ENCODE measurements at places on chromosomes 7 and 10.

- DNase-seq = no peak
Observed at GRCh38 chr10:16794005-16794404, 23.2 kb downstream of the RSU1 start.

DNA sequence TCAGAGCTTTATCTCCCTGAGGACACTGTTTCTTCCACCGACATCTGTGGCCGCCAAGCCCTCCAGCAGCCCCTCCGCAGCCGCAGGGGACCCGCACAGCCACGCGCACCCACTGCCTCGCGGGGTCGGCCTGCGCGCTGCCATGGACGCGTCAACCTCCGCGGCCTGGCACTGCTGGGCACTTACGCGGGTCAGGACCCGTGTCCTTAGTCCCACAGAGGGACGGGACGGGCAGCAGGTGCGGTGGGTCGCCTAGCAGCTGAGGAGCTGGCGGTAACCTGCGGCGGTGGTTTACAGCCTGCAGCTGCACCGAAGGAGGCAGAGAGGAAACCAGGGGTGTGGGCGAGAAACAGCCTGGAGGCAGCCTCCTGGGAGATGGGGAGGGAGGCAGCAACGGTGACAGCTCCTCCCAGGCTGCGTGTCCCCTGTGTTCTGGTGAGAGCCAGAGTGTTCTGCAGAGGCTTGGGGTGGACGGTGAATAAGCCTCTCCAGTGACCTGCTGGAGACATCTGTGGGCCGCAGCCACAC is 61.3 kb downstream of the SEC61G start:
- DNase-seq = no peak

DNA sequence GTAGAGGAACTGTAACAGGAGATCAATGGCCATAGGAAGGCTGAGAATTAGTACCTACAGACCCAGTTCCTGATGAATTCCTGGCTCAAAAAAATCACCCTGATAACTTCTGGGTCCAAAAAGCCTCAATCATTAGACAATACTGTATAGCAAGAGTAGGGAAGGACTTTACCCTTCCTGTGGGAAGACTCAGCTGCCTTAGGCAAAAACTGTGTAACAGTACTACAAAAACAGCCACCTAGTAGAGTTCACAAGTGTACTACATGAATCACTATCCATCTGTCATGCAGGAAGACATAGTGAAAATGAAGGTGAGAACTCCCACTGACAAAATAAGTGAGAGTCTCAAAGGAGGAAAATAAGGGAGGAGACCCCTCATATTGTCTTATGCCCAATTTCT is 47.6 kb downstream of the MAP3K8 start:
- DNase-seq = no peak

DNA sequence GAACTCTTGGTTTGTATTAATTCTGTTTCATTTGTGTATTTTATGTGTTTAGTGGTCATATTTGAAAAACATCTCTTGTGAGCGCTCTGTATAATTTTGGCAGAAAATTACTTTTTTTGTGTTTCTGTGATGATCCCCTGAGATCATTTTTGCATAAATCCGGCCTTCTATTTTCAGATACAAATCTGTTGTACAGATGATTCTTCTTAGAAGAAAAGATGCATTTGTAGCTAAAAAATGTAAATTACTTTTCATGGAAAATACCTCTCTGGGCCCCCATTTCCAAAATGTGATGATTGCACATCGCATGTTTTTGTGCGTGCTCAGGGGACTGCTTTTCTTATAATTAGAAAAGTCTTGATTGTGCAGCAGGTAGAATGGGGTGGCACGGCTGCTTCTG is 395.4 kb downstream of the LRMDA start:
- DNase-seq = no peak

GRCh38 chr7:15007507-15007906 is 105.0 kb upstream of the DGKB start:
- DNase-seq = no peak

DNA sequence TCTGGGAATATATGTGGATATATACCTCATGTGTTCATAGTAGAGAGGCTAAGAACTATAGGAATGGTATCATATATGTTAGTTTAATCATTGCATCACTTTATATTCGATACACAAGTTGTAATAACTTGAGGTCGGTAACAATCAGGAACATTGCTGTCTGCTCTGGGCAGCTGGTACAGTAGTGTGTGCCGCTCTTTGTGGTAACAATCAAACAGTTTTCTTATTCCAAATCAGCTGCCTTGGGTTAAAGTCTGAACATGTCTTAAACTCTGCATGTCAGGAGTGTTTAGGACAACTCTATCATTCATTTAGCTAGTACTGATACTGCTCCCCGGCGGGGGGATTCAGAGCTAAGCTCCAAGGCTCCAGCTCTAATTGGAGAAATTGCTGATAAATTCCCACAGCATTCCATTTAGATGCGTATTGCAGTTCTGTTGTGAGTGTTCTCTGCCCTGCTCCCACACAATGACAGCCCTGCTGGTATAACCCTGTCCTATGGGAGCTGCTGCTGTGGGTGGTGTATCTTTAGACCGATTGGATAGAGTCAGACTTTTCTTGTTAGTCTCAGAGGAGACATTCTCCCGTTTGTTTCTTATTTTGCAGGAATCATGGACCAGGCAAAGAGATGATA is 707.5 kb upstream of the FZD8 start:
- no peak for DNase-seq

DNA sequence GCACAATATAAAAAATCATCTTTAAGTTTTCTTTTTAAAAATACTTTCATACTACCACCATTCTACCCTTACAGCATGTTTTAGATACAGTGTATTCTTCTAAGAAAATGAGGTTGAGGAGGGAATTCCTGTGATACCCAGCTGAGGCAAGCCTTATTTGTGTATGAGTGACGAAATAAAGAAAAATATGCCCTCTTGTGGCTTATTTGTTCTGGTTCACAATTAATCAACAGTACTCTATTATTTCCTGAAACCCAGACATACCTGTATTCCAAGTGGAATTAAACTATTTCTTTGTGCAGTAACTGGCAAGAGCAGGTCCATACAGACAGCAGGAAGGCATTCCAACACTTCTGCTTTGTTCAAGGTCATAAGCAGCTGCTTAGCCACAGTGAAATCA is 4.5 kb upstream of the SEMA3D start:
- no peak for DNase-seq

- DNase-seq = peak; percentile 47
Observed at GRCh38 chr7:131057015-131057793, 270.5 kb upstream of the MKLN1 start.

GRCh38 chr7:126570845-126571244 is 681.9 kb downstream of the GRM8 start:
- no peak for DNase-seq

GRCh38 chr7:27203365-27203953 is 3.6 kb upstream of the HOXA13 start:
- no peak for DNase-seq

GRCh38 chr7:72493850-72494661 is 81.9 kb upstream of the CALN1 start:
- peak; percentile 17 for DNase-seq

- no peak for DNase-seq
Observed at GRCh38 chr10:95987685-95988426, 55.5 kb upstream of the CCNJ start.

DNA sequence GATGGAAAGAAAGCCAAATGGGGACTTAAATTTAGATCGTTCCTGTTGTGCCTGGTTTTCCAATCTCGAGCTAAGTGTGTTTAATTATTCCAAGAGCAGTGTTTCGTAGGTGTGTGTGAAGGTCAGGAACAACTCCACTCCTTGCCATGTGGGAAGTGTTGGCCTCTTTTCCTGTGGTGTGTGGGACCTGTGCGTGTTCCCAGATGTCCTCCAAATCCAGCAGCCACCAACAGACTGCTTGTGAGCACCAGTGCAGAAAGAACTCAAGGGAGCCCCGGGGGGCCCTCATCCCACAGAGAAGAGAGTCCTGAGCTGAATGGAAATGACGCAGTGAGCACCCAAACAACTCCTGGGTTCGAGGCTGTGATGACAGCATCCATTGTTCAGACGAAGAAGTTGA is 227.7 kb downstream of the TMEM178B start:
- DNase-seq = no peak

DNA sequence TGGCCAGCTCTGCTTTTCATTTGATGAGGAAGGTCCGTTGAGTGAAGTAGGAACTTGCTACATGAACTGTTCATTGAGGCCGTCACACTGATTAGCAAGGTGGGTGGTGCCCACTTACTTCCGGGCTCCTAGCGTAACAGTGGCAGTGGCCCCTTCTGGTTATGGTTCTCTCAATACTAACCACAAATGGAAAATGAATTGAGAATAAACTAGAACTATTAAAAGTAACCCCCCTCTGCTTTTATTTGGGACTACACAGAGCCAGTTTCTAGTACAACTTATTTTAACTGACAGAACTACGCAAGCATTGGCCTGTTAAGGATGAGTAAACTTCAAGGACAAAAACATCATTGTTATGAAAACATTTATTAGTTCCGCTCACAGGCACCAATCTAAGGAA is 519.1 kb downstream of the INHBA start:
- no peak for DNase-seq

DNA sequence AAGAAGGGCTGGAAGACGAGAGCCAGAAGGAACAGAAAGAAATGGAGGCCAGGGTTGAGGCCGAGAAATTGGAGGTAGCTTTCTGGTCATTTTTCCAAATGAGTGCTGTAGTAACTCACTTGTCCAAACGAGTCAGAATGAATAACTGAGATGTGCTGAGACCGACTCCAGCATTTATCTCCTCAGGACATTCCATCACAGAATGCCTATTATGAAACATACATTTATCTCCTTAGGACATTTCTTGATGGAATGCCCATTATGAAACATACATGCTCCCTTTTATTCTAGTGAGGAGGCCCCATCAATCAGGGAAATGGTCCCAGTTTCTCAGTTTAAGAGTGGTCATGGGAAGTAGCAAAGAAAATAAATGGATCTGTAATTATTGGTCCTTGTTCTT is 16.5 kb downstream of the AVL9 start:
- no peak for DNase-seq

DNA sequence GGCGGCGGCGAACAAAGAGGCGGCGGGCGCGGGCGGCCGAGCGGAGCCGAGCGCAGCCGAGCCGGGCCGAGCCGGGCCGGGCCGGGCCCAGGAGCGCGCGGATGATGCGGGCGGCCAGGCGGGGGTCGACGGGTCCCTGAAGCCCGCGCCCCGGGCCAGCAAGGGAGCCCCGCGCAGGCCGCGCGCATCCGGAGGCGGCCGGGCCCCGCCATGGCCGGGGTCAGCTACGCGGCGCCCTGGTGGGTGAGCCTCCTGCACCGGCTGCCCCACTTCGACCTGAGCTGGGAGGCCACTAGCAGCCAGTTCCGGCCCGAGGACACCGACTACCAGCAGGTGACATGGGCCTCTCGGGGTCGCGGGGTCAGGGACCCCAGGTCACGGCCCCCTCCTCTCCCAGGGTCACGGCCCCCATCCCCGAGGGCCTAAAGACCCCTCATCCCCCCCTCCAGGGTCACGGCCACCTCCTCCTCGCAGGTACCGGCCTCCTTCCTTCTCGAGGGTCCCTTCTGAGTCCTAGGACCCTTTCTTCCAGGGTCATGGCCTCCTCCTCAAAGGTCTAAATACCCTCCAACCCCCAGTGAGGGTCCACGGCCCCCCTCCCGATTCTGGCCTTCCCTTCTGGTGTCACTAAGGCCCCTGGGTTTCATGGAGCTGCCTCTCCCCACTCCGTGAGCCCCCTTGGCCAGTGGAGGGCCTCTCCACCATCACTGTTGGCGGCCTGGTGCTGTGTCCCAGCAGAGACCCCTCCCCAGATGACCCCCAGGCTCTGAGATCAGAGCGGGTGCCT is at the start of gene TTYH3:
TSS of gene TTYH3 (plus strand) at position 41 of the 787 bp plus-strand sequence. CDS start at position 211, 170 bp downstream.
- no peak for DNase-seq

- no peak for DNase-seq
Observed at GRCh38 chr10:83925133-83925532, 214.2 kb upstream of the GHITM start.

DNA sequence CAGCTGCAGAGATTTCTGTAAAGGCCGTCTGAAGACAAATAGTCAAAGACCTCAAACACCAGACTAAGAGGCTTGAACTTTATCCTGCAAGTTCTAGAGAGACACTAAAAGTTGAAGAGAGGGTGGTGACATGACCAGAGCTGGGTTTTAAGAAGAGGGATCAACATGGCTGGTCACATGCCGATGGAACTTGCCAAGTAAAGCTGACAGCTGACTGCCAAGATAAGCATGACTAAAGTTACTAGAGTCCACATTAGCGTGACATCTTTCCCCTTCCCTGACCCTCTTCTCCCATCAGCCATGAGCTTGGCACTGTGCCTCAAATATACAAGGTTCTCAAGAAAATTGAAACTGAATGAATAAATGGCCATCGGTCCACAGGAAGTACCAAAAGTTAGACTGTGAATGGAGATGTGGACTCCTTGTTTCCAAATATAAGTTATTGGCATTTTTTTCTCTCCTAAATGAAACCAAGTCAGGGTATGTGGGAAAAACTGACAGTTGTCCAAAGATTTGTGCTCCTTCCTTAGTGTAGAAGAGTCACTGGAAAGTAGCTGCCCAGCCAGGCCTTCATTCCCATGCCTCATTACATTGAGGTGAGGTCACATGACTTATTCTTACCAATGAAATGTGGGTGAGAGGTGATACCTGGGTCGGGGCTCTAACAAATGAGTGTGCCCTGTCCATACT is 24.5 kb downstream of the XPNPEP1 start:
- no peak for DNase-seq

GRCh38 chr7:109003742-109004141 is 434.1 kb downstream of the DNAJB9 start:
- DNase-seq = no peak

GRCh38 chr10:8035641-8036470 is 18.6 kb upstream of the GATA3 start:
- DNase-seq = no peak

DNA sequence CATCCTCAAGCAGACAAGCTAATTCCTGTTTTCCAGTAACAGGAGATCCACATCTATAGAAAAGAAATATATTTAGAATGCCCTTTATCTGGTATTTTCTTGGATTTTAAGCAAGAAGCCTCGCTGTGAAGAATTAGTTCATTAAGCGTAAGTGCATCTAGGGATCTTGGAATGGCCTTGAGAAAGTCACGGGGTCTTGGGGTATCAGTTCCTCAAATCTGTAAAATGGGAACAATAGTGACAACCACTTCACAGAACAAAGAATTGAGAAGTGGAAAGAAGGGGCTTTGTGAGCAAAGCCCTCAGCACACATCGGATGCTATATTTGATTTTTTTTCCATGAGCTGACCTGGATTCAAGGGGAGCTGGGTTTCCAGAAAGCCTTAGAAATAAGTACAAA is 32.3 kb upstream of the WDFY4 start:
- DNase-seq = no peak

DNA sequence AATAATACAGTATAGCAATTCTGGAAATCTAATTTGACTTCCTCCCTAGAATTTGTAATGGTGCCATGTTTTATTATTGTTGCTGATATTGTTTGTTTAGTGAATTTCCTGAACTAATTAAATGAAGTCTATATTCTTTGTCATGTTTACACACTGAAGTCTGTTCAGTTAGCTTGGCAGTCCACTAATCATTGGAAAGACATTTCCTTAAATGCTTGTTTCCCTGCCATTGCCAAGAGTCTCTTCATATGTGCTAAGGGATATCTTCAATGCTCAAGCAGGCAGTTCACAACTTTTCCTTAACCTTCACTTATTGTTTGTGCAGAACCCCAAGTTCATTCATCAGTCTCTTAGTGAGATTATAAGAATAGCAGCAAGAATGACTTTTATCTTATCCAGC is 755.3 kb downstream of the INHBA start:
- DNase-seq = no peak

GRCh38 chr10:97406064-97406463 is 4.9 kb upstream of the RRP12 start:
- DNase-seq = no peak

- no peak for DNase-seq
Observed at GRCh38 chr10:48554656-48555055, 50.2 kb downstream of the ARHGAP22 start.

Measured in activated T-helper 1 cell treated with anti-CD3 and anti-CD28 coated beads, Interleukin-12 subunit alpha, Interleukin-12 subunit beta, Interleukin-2, Interleukin-4 antibody, amounts not matched to agents 30 ng/mL and 10 ng/mL and 1 ng/mL, durations not matched to agents 14 hours and 24 hours and 36 hours (primary cell).